ENCODE measurements at places on chromosomes 16 and 17. TPM values are rescaled to one million over a fixed set of nuclear protein-coding genes. Genes with fewer than 3 reads are reported as not detected.
A peak's percentile ranks its signal among the peaks of the same experiment; 100 is the strongest.

GRCh38 chr17:73551759-73552158 lies 92.5 kb downstream of the SDK2 start:
- DNase-seq: no peak

DNA sequence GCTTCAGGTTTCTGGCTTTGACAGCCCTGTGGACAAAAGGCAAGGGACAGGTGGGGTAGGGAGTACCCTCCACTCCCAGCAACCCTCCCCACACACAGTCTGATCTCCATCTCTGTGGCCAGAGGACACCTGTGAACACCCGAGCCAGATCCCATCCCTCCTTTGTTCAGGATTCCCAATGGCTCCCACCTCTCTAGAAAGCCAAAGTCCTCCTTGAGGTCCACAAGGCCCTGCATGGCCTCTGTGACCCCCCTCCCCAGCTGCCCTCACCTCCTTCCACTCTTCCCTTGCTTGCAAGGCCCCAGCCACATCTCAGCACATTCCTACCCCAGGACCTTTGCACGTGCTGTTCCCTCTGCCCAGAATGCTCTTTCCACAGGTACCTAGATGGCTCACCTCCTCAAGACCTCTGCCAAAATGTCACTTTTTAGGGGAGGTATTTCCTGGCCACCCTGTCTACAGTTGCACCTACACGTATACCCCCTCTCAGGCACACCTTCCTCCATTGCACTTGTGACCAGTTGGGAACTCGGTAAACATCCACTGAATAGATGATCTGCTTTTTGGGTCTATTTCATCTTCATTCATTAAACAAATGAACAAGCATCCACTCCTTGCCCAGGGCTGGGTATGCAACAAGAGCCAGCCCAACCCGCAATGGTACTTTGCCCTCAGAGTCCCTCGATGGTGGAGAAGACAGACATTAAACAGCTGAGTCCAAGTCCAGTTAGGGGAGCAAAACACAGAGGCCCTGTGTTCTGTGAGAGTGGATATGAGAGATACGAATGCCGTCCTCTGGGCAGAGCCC lies 107.0 kb downstream of the CRLF3 start:
- no peak for DNase-seq

GRCh38 chr16:11992586-11993524 lies 16.3 kb downstream of the SNX29 start:
- DNase-seq: no peak

- DNase-seq: peak; percentile 58
Measured at GRCh38 chr16:28292731-28293600, 641 bp downstream of the SBK1 start.

- DNase-seq: no peak
Measured at GRCh38 chr16:64977206-64977920, 144.5 kb downstream of the CDH11 start.

GRCh38 chr17:72772331-72772821 lies 320.1 kb downstream of the SLC39A11 start:
- DNase-seq: no peak

GRCh38 chr16:53052519-53053501 lies at the start of gene CHD9NB:
TSS of gene CHD9NB (minus strand) at chr16:53052897. CDS start at chr16:53044158, 8,739 bp downstream.
- no peak for DNase-seq

DNA sequence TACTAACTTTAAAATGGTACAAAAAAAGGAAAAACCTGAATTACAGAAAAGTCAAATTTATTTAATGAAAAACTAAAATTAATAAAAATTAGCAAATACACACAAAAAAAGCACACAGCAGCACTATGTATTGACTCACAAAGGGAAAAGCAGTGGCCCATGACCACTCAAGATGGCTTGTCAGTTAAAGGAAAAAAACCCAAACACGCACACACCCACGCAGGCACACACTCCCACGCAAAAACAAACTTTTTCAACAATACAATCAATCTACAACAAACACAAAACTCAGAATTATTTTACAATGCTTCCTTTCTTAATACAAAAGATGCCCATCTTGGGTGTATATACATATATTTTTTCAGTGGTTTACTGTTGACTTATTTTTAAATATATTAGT lies 24.2 kb downstream of the SIAH1 start:
- no peak for DNase-seq

DNA sequence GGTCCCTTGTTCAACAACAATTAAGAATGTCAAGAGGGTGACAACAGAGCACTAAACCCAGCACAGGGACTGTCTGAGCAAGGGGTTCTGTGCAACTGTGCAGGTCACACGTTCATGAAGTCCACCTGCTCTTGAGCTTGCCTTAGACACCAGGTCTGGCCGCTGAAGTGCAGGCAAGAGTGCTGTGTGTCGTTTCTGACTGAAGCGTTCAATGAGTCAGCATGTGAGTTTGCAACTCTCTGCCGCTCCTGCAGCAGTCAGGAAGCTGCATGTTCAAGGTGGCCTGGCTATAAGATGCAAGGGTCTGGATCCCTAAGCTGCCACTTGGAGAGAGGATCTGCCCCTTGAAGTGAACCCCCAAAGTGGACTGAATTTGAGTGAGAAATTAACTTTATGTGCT lies 332.7 kb upstream of the HSBP1 start:
- no peak for DNase-seq

GRCh38 chr16:14109782-14110727 lies 38.9 kb downstream of the MRTFB start:
- DNase-seq: no peak

GRCh38 chr16:11432856-11433395 lies 87.7 kb downstream of the RMI2 start:
- DNase-seq: no peak

- no peak for DNase-seq
Measured at GRCh38 chr17:43754947-43755346, 3.6 kb downstream of the SOST start.

- no peak for DNase-seq
Measured at GRCh38 chr17:43900858-43901754, 6.2 kb downstream of the MPP2 start.

- no peak for DNase-seq
Measured at GRCh38 chr17:51957786-51958185, 200.7 kb downstream of the CA10 start.

GRCh38 chr16:56408379-56409098 lies 16.8 kb downstream of the AMFR start:
- no peak for DNase-seq

- no peak for DNase-seq
Measured at GRCh38 chr17:18006495-18007239, 32.3 kb downstream of the ATPAF2 start.

DNA sequence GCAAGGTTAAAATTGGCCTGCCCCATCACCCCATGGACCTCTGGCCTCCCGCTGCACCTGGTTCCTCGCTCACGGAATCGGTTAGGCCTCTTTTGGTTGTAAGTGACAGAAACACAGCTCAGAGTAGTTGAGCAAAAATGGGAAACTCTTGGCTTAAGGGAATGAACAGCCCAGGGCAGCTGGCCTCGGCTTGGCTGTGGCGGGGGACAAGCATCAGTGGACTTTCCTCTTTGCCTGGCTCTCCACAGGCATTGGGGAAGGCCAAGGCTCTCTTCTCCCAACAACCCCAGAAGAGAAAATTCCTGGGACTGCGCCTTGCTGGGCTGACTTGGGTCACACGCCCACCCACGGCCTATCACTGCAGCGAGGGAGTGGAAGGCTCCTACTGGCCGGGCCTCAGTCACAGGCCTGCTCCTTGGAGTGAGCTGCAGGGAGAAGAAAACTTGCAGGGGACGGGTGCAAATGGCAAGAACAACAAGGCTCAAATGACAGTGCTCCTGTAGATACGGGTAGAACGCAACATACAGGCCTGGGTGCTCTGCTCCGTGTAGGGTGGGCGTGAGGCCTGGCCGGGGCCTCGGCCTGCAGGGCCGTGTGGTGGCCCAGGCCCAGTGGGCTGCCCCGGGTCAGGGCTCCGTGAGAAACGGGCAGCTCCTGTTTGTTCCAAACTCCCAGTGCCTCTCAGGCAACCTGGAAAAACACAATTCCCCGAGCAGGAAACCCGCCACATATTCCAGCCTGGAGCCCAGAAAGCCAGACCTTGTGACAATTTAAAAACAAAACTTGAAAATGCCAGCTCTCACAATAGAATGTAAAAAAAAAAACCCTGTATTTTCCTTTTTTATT lies 25.0 kb upstream of the ATP2A3 start:
- no peak for DNase-seq

- no peak for DNase-seq
Measured at GRCh38 chr16:66152181-66152580, 214.3 kb upstream of the CDH5 start.

DNA sequence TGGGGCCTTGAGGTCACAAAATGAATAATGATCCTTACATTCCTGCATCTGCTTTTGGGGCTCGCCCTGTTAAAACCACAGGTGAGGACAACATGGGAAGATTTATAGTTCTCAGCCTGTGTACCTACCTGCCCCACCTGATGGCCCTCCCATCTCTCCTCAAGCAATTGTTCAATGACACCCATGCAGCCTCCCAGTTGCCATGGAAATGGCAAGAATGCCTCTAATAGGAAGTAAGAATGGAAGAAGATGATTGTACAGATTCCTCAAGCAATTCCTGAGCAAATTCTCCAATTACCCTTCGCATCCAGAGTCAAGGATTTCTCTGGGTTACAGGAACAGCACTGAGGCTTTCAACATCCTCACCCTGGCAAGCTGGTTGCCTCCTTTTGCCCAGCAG lies 78.6 kb upstream of the CCL2 start:
- DNase-seq: no peak

GRCh38 chr16:50538411-50539052 lies 9.7 kb upstream of the NKD1 start:
- DNase-seq: no peak

GRCh38 chr17:29115961-29116803 lies 64.0 kb downstream of the MYO18A start:
- DNase-seq: no peak

GRCh38 chr17:50281739-50282401 lies 7.6 kb downstream of the TMEM92 start:
- no peak for DNase-seq

DNA sequence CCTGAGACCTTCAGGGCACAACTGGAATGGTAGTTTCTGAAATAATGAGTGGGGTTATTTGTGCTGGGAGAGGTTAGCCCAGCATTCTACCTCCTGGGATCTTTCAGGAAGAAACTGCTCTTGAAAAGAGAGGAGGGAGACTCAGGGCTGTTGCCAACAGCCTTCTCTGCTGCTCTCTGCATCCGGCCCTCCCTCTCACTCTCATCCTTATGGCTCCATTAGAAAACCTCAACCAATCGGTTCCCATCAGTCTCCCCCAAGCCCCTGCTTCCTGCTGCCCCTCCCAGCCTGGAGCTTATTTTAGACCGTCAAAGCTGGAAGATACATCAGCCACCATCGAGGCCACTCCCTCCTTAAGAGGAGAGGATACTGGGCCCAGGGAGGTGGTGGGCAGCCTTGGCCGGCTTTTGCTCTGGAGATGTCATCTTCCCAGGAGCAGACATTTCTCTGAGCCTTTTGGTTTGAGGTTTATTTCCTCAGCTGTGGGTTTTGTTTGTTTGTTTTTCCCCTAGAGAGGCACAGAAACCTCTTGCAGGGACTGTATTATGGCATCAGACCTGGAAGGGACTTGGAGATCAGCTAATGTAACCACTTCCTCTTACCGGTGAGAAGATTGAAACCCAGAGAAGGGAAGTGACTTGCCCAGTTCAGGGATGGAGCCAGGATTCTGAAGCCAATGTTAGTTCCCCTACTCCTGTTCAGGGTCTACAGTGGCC lies 2.7 kb downstream of the MPRIP start:
- no peak for DNase-seq

GRCh38 chr17:8125947-8126490 lies 2.1 kb upstream of the HES7 start:
- DNase-seq: no peak

DNA sequence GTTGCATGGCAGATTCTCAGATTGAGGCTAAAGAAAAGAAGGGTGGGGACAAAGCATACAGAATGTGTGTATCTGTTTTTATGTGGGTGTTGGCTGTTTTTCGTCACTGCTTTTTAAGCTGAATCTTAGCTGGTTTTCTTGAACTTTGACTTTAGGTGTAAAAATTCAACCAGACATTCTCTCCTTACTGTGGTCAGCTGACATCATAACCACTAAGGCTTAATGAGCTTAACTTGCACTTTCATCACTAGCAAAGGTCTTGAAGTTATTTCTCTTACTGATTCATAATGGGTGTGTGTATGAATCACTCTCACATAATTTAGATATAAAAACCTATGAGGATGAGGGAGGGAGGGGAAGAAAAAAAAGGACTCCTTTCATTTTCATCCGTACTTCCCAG lies 4.0 kb upstream of the CDC6 start:
- DNase-seq: no peak

- no peak for DNase-seq
Measured at GRCh38 chr17:17621254-17621653, 29.7 kb upstream of the PEMT start.

DNA sequence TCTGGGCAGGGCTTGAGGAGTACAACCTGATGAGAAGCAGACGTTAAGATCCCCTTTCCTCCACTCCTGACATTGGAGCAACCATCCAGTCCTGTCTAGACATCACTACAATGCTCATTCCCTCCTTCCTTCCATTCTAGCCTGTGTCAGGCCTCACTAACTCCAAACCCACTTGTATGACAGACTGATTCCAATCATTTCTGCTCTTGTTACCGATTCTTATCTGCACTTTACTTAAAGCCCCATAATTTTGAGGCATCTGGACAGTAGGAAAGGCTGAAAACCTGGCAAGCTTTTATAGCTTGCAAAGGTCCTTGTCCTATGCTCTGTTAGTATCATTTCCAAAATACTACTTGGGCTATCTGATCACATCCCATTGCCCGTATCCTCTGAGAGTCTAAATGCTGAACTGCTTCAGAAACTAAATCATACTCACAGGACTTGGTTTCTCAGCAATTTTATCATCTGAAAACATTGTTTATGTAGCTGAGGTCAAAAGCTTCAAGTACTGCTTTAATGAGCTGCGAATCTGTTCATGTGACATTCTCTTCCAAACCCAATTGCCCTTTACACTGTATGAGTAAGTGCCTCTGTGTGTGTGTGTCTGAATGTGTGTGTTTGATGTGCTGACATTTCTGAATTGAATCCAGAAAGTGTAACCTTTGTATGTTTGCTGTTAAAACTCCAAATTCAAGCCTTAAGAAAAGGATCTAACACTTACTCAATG lies 57.2 kb upstream of the CACNG3 start:
- no peak for DNase-seq

- DNase-seq: no peak
Measured at GRCh38 chr17:75810216-75810615, 25.6 kb downstream of the UNK start.

Gene TSNAXIP1
- 6.9 TPM for polyA plus RNA-seq

Gene MCRIP2
- polyA plus RNA-seq: 22.6 TPM

Gene MYH1
- polyA plus RNA-seq: 0.03 TPM

Gene PDIA2
- 0.73 TPM for polyA plus RNA-seq

Gene TBC1D28
- polyA plus RNA-seq: not detected

Gene USP43
- 6.7 TPM for polyA plus RNA-seq

Gene NGFR
- 8.6 TPM for polyA plus RNA-seq

Gene PLA2G10
- polyA plus RNA-seq: 0.26 TPM

Gene RTN4RL1
- 1.3 TPM for polyA plus RNA-seq

Gene ZFHX3
- 25.8 TPM for polyA plus RNA-seq

Gene GRIN2A
- 5.8 TPM for polyA plus RNA-seq

Gene CDH8
- polyA plus RNA-seq: 3.6 TPM
